Substantia nigra (tissue), 51 donors: ENCODE measurements at places on chromosomes 3 and 15.

- DNase-seq = no peak
These were observed 279.4 kb upstream of the TLE3 start for GRCh38 chr15:70376929-70377691.

GRCh38 chr15:99169769-99170311 is 65.0 kb downstream of the SYNM start:
- DNase-seq = no peak

DNA sequence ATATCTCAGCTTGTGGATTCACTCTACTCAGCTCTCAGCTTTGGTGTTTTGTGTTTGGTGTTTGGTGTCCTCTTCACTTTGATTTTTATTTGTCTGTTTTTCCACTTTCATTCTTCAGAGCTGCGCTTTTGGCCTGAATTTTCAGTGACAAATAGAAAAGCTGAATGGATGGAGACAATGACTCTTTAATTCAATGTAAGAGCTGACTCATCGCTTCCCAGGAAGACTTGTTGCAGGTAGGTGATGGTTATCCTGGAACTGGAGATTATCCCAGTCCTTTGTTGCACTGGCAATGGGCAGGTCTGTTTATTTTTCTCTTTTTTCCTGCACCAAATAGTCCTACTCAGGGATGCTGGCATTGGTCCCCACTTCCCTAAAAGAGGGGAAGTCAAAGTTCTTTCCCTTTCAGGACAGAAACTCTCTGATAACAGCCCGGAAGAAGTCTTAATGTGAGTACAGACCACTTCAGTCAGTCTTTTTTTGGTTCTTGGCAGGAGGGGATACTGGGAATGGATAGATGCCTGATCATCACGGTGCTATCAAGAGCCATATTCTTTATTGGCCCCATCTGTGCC is 12.4 kb upstream of the AEN start:
- DNase-seq = no peak

- DNase-seq = no peak
These were observed 73.6 kb downstream of the ETV5 start for GRCh38 chr3:186035277-186035676.

DNA sequence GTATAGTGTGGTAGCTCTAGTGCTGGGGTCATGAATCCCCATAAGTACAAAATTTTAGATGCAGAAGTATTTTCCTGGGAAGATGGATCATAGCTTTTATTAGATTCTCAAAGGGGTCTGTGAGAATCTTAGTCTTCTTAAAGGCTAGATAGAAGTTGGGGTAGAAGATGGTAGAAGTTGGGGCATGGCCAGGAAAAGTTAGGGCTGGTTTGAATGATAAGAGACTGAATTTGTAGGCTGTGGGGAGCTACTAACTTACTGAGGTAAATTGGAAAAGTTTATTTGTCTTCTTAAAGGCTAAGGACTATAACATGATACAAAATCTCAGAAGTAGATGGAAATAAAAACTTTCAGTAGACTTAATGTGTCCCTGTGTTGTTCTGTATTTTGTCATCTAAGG is 1.6 kb upstream of the UBE2Q2 start:
- no peak for DNase-seq

DNA sequence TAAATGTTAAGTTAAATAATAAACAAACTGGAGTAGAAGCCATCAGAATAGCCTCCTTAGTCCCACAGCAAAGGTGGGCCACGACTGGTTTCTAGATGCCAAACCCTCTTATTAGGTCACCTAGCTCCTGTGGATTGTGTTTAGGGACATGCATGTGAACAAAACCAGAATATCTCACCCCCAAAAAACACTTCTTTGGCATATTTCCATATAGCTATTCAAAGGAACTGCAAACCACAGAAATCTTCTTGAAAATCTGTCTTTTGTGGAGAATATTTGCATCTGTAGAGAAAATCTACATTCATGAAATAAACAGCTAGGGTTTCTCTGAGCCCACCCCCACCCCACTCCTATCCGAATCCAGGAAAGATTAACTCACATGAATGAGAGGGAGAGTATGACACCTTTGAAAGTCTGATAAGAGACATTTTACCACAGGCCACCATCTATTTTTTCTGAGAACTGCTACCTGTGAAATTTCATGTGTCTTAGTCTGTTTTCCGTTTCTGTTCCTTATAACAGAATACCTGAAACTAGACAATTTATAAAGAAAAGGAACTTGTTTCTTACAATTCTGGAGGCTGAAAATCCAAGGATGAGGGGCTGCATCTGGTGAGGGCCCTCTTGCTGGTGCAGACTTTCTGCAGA is 159.4 kb downstream of the NEK10 start:
- no peak for DNase-seq

DNA sequence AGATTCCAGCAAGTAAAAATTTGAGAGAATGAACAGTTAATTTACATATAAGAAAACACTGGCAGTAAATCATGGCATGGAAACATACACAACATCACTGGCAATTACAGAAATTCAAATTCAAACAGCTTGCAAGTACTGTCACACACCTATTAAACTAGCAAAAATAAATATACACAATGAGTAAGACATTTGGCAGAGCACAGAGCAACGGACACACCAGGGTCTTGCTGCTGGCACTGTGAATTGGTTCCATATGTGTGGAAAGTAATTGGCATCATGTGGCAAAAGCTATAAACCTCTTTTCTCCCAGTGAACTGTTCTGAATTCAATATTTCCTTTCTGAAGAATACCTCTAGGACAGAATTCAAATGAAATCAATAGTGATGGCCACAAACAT is 78.3 kb downstream of the LRRK1 start:
- no peak for DNase-seq

DNA sequence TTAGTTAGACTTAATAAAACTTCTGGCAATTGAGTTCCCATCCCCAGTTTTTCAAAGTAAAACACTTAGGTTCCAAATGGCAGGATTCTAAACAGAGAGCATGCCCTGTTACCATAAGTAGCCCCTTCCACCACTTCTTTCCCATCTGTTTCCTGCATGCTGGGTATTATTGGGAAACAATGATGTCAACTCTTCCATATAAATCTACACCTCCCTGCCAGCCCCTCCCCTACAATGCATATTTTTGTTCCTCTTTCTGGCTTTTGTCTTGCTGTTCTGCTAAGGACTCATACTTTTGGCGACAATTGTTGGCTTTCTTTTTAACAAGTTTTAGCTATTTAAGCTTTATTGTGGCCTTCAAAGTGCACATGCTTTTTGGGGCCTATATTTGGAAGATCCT is 11.1 kb downstream of the ARHGAP31 start:
- DNase-seq = no peak

- DNase-seq = no peak
These were observed 91.7 kb downstream of the CEMIP start for GRCh38 chr15:80870893-80871292.
